ENCODE measurements at places on chromosomes 7 and 10. TPM values are rescaled to one million over a fixed set of nuclear protein-coding genes. Genes with fewer than 3 reads are reported as not detected.

The THNSL1 gene
- 9.6 TPM for total RNA-seq

- no peak for DNase-seq
These were observed 181.9 kb upstream of the MKLN1 start for GRCh38 chr7:131145770-131146169.

- DNase-seq: peak; percentile 53
These were observed 22.8 kb downstream of the RGR start for GRCh38 chr10:84267503-84268126.

The NME8 gene
- total RNA-seq: not detected

- DNase-seq: peak; percentile 20
These were observed 42.3 kb upstream of the MSRB2 start for GRCh38 chr10:23053036-23053435.

DNA sequence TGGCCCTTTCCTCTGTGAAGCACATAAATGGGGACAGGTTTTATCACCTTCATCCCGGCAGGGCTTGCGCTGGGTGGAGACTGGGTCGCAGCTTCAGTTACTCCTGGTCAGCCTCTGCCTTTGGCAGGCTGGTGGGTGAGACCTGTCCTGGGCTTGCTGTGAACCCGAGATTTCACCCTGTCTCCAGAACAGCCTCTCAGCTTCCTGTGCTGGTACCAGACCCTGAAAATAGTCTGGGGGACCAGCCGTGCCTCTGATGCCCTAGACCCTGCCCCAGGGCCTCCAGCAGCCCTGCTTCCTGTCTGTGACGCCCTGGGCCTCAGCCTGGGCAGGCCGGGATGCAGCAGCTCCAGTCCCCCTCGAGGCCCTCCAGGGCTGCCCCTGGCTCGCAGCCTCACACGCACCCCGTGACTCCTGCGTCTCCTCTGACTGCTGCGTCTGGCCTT is 13.2 kb upstream of the PWWP2B start:
- no peak for DNase-seq

The DNAJB6 gene
- total RNA-seq: 196 TPM

The WDR37 gene
- 15.4 TPM for total RNA-seq

All from HT1080 (cell line).